ENCODE measurements at places on chromosomes 12 and 14.

- no peak for DNase-seq
Observed at GRCh38 chr12:26648066-26648465, 184.9 kb downstream of the ITPR2 start.

DNA sequence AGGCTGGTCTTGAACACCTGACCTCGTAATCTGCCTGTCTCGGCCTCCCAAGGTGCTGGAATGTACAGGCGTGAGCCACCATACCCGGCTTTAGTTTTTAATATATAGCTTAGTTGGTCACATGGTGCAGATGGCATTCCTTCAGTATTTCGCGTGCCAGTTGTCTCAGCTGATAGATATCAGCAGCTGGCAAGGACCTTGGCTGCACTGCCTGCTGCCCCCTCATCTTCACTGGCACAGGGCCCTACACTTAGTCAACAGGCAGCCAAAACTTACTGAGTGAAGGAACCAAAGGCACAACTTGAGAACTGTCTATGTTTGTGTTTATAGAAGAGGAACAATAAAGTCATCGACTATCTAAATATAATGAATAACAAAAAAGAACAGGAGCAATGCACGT lies 31.0 kb downstream of the EID3 start:
- no peak for DNase-seq

GRCh38 chr12:76445462-76445861 lies 97.2 kb upstream of the BBS10 start:
- no peak for DNase-seq

DNA sequence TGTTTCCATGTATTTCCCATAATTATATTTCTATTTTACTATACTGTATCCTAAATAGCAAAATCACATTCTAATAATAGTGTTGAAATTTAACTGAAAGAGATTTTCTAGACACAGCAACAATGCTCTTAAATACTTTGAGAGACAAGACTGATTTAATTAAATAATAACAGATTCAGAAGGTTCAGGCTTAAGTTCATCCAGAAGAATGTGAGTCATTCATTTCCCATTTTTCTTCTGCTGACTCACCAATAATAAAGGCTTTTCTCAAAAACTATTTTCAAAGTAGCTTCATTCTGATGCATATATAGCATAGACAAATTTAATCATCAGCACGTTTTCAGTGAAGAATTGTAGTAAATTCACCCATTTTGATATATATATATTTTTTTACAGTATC lies 481.4 kb downstream of the MDGA2 start:
- DNase-seq = no peak

GRCh38 chr12:18967814-18968213 lies 161.7 kb upstream of the PLEKHA5 start:
- no peak for DNase-seq

GRCh38 chr12:102399653-102400052 lies 80.7 kb downstream of the IGF1 start:
- DNase-seq = no peak

GRCh38 chr14:100129161-100129589 lies 30.3 kb downstream of the DEGS2 start:
- DNase-seq = no peak

DNA sequence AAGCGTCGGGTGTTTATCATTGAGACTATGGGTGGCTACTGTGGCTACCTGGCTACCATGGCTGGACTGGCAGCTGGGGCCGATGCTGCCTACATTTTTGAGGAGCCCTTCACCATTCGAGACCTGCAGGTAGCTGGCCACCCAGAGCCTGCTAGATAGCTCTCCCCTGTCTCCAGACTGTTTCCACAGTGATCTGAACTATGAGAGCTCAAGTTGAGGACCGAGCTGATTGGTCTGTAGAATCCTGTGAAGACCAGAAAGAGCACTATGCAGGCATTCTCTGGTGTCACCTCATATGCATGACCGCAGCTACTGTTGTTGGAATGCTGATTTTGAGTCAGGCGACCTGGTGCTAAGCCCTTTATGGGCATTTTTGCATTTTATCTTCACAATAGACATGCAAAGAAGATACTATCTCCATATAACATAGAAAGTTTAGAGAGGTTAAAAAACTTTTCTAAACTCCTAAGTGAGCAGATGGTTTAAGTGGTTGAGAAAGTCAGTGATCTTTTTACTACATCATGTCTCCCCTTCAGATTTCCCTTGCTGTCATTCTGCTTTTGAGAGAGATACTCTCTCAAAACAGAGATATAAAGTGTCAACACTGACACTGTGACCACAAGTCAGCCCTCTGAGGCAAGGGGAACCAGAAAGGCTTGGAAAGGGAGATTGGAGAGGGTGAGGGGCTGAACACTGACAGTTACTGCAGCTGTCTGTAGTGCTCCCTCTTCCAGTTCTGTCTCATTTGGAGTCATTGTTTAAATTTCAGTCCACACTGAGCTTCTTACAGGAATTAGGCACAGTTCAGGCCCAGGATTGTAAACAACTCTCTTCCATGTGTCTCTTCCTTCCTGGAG lies 14.3 kb downstream of the ASB8 start:
- DNase-seq = no peak
